ENCODE measurements at places on chromosomes 2 and 18. TPM values are rescaled to one million over a fixed set of nuclear protein-coding genes. Genes with fewer than 3 reads are reported as not detected.

GRCh38 chr2:162368494-162368893 lies 24.6 kb downstream of the GCA start:
- DNase-seq, result no peak

GRCh38 chr2:225930687-225931086 lies 531.2 kb downstream of the NYAP2 start:
- DNase-seq, result no peak

DNA sequence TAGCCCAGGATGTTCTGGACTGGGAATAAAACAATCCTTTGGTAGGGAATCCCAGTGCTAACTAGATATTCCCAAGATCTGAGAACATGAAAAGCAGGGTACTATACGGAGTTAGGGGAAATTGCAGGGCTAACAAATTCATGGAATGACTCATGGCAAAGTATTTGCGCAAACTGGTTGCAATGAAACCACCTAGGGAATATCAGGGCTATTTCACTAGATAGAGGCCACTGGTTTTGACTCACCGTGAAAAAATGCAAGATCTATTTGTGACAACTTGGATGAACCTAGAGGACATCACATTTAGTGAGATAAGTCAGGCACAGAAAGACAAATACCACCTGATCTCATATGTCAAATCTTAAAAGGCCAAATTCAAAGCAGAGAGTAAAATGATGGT lies 233.3 kb downstream of the MBD2 start:
- DNase-seq, result no peak

- no peak for DNase-seq
Observed at GRCh38 chr2:143717053-143717452, 587.8 kb downstream of the ARHGAP15 start.

DNA sequence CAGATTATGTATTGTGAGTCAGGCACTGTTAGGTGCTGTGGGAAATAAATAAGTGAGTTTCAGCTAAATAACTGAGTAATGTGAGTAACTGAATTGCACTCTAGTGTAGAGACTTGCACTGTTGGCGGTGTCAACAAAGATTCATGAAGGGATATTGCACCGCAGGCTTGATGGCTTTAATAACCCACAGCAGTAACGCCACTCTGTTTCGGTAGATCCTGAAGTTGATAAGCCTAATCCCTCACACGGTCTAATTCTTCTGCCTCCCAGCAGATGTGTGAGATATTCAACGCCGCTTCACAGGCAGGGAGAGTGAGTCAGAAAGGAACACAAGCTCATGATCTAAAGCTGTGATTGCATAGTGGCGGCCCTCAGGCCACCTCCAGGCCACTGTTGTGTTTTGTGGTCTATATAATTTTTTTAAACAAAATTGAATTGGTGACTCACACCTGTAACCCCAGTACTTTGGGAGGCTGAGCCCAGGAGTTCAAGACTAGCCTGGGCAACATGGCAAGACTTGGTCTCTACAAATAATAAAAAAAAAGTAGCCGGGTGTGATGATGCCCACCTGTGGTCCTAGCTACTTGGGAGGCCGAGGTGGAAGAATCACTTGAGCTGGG lies 94.3 kb downstream of the LIPG start:
- no peak for DNase-seq

DNA sequence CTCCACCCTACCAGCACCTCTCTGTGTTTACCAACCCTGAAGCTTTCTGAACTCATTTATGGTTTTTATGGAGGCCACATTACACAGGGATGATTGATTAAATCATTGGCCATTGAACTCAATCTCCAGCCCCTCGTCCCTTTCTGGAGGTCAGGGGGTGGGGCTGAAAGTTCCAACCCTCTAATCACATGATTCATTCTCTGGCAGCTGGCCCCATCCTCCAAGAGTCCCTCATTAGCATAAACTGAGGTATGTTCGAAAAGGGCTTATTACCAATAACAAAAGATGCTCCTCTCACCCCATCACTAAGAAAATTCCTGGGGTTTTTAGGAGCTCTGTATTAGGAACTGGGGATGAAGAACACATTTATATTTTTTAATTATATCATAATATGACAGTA lies 92.3 kb downstream of the DIS3L2 start:
- DNase-seq, result no peak

- DNase-seq, result no peak
Observed at GRCh38 chr2:239441261-239442078, 40.6 kb upstream of the HDAC4 start.

DNA sequence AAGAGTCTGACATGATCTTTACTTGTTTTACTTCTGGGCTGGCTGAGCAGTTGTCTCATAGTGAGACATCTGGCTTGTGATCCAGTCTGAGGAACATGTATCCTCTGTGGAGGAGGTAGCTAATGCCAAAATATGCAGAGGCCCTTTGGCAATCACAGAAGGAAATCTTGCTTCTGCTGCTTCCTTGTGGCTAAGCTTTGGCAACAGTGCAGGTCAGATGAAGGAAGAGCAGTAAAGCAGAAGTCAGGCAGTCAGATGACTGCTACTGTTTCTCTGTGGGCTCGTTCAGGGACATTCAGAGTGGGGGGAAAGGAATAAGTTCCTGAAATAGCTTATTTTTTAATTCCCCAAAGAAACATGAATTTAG lies 22.3 kb downstream of the DOK1 start:
- DNase-seq, result no peak

DNA sequence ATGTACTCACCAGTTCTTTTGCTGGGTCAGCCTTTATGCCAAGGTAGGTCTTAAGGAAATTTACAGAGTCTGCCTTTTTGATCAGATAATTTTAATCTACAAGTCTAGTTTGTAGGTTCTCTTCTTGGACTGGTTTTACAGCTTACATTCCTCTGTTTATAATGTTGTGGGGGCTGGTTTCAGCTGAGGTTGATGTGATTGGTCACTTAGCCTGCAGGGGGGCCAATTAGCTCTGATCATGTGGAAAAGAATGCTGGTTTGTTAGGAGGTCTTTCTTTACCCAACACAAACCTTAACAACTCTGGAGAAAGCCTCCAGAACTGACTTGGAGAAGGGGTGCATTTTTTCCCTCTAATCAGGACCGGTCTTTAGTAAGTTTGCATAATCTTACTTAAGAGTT lies at the start of gene KCNJ13:
Gene KCNJ13 (minus strand): TSS at position 131 of the 400 bp plus-strand sequence. CDS start 5,203 bp downstream, outside the sequence.
- DNase-seq, result no peak

The MERTK gene
- total RNA-seq, result 5.0 TPM

The NLRC4 gene
- 1.1 TPM for total RNA-seq

DNA sequence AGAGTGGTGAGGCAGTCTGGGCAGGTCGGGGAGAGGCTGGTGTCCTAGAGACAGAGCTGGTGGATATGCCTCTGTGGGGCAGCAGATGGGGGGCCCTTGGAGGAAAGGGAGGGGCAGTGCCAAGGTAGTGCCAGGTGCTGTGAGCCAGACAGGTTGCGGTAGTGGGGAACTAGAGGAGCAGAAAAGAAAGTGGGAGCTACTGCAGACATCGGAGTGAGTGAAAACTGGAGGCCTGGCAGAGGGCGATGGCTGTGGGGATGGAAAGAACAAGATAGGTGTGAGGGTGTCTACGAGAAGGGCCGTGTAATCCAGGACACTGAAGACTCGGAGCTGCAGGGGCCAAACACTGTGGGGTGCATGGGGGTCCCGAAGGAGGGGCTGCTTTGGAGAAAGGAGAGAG lies 21.7 kb downstream of the C1QL2 start:
- DNase-seq, result no peak

DNA sequence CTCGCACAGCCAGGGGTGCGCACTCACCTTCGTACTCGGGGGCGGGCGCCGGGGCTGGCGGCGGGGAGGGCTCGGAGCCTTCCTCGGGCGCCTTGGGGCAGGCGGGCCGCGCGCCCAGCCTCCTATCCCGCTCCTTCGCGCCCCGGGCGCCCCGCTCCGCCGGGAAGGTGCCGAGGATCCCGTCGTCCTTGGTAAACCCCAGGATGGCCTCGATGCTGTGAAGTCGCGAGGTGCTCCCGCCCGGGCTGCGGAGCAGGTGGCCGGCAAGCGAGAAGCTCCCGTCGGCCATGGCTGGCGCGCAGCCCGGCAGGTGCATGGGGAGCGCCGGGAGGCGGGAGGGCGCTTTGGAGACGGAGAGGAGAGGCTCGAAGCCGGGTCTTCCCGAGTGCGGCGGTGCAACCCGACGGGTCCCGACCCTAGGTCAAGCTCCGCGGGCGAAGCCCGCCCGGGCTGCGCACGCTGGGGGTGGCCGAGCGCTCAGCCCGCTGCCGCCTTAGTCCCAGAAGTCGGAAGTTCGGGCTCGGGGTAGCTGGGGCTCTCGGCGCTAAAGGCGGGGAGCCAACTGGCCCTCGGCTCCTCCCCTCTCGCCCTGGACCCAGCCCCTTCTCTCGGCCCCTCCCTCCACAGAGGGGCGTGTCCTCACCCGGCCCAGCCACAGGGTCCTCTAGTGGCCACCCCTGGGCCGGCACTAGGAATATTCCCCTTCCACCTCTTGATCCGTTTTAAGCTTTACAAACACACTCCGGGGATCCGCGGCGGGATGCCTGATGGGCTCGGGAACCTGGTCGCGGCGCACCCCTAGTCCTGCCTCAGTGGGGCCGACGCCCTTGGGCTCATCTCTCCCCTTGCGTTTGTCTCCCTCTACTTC lies at the start of gene RAX:
Gene RAX (minus strand): TSS at position 564 of the 868 bp plus-strand sequence. CDS start 248 bp downstream, at position 316.
- DNase-seq, result no peak
